ENCODE measurements at places on chromosomes 5 and 9.

- DNase-seq: no peak
These were observed 33.1 kb downstream of the TNPO1 start for GRCh38 chr5:72849546-72849945.

- DNase-seq: no peak
These were observed 65.2 kb downstream of the PPARGC1B start for GRCh38 chr5:149795360-149795759.

- no peak for DNase-seq
These were observed at the start of gene GALNT10 for GRCh38 chr5:154190595-154191304. GALNT10 (plus strand) TSS chr5:154190733; CDS start chr5:154190867, 134 bp downstream.

- no peak for DNase-seq
These were observed 31.8 kb downstream of the MAP1B start for GRCh38 chr5:72138943-72139521.

DNA sequence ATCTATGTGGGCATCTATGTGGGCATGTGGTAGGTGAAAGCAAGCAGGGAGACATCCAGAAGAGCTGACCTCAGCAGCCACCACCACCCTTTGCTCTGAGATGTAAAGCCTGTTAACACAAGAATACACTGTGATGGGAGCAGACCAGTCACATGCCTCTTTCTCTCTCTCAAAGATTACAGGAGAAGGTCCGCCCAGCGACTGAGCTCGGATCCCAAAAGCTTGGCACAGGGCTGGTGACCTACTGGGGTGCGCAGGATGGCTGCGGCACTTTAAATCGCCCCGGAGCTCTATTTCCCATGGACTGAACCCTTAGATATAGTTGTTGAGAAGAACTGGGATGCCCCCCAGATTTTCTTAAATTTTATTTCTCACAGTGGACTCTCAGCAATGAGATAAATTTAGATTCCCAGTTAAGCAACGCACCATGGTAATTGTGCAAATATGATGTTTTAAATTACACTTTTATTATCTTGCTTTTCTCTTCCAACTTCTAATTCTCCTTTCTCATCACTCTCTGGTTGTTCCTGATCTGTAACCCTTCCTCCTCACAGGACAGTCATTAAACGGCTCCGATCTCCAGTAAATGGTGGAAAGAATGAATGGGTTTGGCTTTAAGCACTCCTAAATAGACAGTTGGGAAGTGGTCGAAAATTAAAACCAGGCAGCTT, 37.7 kb upstream of the ICE1 start:
- DNase-seq: no peak

GRCh38 chr9:36911037-36911436, 123.0 kb downstream of the PAX5 start:
- no peak for DNase-seq

GRCh38 chr5:84017523-84018172, 297.0 kb upstream of the HAPLN1 start:
- DNase-seq: no peak

DNA sequence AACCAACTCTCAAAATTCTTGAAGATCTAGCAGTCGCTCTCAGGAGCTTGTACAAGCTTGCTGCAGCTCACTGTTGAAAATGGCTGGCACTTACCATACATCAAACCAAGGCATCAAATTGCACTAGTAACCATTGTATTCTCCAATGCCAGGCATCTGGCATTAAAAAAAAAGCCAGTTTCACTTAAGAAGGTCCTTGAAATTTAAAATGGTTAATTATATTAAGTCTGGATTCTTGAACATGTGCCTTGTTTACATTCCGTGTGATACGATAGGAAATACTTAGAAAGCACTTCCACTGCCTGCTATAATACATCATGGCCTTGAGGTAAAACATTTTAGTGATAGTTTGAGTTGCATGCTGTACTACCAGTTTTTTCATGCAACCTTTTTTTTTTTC, 300.7 kb downstream of the KDM4C start:
- DNase-seq: no peak

DNA sequence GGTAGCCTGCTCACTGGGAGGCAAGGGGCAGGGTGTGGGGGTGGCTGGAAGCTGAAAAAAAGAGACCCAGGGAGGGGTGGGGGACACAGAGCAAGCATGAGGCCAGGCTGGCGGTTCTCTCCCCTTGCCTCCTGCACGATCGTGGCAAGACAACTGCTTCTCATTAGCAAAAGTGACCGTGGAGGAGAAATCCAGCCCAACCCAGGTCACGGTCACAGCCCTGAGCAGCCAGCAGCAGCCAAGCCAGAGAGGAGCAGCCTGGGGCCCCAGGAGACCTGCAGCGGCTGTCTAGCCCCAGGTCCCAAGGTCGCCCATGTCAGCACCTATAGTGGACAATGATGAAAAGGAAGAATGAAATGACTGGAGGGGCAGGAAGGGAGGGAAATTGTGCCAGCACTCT, 89.1 kb downstream of the NRG2 start:
- DNase-seq: no peak

DNA sequence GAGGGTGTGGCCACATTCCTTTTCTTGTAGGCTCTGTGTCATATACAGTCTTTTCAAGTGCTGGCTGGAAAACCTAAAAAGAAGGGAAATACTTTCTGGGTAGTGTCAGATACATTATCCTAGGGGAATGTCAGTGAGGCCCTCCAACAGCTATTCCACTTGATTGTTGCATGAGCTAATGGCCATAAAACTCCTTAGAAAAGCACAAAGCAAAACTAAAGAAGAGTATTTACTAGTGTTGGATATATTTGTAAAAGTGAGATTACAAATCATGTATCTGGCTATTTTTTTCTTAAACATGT, 829 bp downstream of the ANXA1 start:
- no peak for DNase-seq

- DNase-seq: no peak
These were observed 96.4 kb downstream of the HOMER1 start for GRCh38 chr5:79417495-79417894.

- DNase-seq: no peak
These were observed 51.0 kb downstream of the GNAQ start for GRCh38 chr9:77980622-77981021.
